RPMI7951 (cell line): ENCODE measurements at places on chromosomes 7 and 10. TPM values are rescaled to one million over a fixed set of nuclear protein-coding genes. Genes with fewer than 3 reads are reported as not detected.

SAMD8 gene
- 13.1 and 14.1 TPM in 2 replicates for total RNA-seq

DHTKD1 gene
- total RNA-seq = 25.1 and 40.3 TPM in 2 replicates

ACTL6B gene
- not detected in 2 replicates for total RNA-seq

EGR2 gene
- 2.3 and 5.9 TPM in 2 replicates for total RNA-seq

TMEM176B gene
- total RNA-seq = not detected in 2 replicates

NKX1-2 gene
- total RNA-seq = not detected in 2 replicates

RELN gene
- total RNA-seq = not detected in 2 replicates

C10orf62 gene
- total RNA-seq = 0.10 TPM in 1 of 2 replicates, not detected in the other

PAX4 gene
- not detected in 2 replicates for total RNA-seq

SNX10 gene
- total RNA-seq = 19.9 and 31.1 TPM in 2 replicates

GRCh38 chr10:51074238-51075028, at the start of gene PRKG1:
PRKG1 (plus strand) TSS chr10:51074487.
- peak; percentile 15 for DNase-seq

DNA sequence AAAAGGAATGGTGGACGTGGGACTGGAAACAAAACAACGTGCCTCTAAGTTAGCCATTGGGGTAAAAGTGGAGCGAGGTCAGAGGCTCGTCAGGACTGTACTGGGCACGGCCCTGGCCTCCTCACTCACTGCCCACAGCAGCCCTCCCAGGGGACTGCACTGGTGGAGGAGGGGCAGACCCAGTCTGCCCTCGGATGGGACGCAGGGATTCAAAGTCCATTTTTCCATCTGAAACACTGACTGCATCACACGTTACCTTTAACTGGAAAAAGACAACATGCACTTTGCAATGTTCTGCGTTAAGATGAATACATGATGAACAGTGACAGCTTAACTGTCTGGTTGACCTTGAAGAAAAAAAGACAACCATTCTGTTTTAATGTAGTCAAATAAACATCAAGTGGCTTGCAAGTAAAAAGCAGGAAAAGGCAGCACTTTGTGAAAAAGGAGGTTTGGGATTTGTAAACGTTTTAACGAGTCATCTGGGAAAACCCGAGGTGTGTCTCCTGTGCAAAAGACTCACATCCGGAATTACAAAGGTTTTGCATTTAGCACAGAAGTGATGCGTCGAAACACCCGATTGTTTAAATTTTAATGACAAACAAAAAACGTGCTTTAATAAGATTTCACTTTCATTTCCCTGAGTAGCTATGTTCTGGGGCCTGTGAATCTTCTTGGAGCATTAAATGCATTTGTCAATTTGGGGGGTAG, 18.8 kb downstream of the KLF6 start:
- DNase-seq = peak; percentile 32

GRCh38 chr10:59991117-59991516, 84.8 kb upstream of the CCDC6 start:
- DNase-seq = no peak

DNA sequence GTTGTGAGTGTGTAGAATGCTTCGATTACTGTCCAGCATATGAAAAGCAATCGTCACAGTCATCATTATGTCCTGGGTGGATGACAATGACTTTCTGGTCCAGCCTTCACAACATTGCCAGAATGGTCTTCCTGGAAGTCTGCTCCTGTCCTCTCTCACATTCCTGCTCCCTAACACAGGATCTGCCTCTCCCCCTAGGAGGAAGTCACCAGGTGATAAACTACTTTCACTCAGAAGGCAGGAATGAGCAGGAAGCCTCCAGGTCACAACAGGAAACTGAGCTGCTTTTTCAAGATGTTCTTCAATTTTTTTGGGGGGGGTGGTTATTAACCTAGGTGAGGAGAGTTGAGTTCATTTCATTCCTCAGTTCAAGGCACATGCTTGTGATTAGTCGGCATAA, 13.6 kb upstream of the GPNMB start:
- DNase-seq = no peak

GRCh38 chr7:94104301-94104700, 100.1 kb upstream of the BET1 start:
- no peak for DNase-seq

GRCh38 chr7:44213206-44213876, 12.6 kb downstream of the YKT6 start:
- no peak for DNase-seq

- no peak for DNase-seq
These were observed 31.9 kb upstream of the C10orf53 start for GRCh38 chr10:49647554-49647953.

- peak; percentile 81 for DNase-seq
These were observed 11.6 kb upstream of the AQP1 start for GRCh38 chr7:30900053-30900452.

DNA sequence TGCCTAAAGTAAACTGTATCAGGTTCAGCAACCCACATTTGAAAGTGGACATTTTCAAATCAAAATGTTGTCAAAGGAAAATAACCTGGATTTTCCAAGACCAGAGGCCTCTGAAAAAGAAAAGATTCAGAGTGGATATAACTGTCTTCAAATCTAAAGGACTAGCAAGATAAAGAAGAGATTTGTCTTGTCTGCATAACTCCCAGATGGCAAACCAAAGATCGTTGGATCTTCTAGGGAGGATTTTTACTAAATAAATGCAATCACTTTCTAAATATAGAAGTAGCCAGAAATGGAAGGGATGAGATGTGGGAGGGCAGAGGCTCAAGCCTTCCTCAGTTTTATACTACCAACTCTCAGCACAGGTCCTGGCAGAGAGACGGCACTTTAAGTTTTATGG, 39.0 kb downstream of the CABCOCO1 start:
- DNase-seq = no peak

GRCh38 chr10:121409466-121410104, 188.7 kb downstream of the FGFR2 start:
- no peak for DNase-seq

DNA sequence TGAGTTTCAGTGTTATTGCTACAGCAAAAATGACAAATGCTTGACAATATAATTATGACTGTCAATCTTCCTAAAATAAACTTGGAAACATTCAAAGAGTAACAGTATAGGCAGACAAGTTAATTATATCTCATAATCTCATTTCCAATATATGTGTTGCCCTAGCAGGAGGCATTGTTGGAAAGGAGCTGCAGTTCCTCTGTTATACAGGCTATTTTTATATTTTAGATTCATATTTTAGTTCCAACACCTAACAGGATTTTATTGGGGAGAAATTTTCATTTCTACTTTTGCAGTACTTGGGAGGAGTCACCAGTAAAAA, 19.3 kb downstream of the VOPP1 start:
- DNase-seq = no peak

- DNase-seq = no peak
These were observed 76.7 kb downstream of the CHN2 start for GRCh38 chr7:29271319-29271658.

- peak; percentile 98 for DNase-seq
These were observed 11.6 kb downstream of the GOLGA7B start for GRCh38 chr10:97861097-97861750.

DNA sequence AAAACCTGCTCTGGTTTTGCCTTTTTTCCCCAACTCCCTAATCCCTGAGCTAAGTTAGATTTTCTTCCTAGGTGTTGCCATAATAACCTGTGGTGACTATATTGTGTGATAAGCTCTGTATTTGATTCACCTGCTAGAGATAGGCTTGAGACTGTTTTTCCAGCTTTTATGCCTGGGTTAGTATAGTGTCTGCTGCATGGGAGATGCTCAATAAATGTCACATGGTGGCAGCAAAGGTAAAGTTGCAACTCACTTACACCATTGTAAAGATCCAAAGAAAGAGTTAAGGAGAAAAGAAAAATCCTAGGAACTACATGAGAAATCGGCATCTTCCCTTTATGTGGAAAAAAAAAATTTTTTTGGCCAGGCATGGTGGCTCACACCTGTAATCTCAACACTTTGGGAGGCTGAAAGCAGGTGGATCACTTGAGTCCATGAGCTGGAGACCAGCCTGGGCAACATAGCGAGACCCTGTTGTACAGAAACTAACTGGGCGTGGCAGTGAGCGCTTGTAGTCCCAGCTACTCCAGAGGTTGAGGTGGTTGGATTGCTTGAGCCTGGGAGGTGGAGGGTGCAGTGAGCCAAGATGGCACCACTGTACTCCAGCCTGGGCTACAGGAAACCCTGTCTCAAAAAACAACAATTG, 3.7 kb downstream of the CCNJ start:
- peak; percentile 15 for DNase-seq

DNA sequence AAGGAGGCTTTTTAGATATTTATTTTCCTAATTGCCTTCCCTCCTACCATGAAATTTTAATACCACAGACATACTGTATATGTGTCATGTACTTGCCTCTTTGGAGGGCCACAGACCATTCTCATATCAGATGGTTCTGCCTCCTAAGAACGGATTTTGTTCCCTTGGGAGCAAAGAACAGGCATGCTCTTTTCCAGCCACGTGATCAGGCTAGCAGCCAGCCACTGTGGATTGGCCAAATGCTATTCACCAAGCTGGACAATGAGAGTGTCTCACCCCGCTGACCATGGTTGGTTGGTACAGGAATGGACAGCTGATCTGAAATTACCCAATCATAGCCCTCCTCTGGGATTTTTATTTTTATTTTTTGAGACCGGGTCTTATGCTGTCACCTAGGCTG, 21.5 kb upstream of the CRHR2 start:
- DNase-seq = no peak

DNA sequence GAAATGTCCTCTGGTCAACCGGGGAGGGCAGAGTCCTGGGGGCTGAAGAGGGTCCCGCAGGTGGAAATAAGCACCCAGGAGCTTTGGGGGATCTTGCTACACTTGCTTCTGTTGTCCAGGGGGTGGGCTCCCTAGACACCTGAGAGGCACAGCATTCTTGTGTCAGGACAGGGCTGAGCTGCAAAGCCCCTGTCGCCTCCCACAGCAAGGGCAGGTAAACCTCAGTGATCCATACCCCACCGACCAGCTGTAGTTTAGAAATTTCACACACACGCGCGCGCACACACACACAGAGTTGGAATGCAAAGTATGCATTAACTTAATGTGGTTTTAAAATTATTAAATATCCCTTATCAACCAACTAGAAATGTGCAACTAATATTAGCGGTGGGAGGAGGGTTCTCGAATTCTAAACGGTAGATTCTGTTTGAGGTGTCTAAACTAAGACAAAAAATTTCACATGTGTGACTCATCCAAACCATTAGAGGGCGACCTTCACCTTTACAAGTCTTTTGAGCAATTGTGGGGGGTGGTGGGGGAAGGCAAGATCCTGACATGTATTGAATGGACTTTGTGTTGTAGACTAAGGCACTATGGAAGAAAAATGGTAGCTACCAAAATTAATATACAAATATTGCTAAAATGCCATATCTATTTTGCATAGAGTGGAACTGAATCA, 34.3 kb upstream of the PTF1A start:
- DNase-seq = peak; percentile 40

- DNase-seq = no peak
These were observed 557 bp upstream of the ZNF282 start for GRCh38 chr7:149194799-149195179.

DNA sequence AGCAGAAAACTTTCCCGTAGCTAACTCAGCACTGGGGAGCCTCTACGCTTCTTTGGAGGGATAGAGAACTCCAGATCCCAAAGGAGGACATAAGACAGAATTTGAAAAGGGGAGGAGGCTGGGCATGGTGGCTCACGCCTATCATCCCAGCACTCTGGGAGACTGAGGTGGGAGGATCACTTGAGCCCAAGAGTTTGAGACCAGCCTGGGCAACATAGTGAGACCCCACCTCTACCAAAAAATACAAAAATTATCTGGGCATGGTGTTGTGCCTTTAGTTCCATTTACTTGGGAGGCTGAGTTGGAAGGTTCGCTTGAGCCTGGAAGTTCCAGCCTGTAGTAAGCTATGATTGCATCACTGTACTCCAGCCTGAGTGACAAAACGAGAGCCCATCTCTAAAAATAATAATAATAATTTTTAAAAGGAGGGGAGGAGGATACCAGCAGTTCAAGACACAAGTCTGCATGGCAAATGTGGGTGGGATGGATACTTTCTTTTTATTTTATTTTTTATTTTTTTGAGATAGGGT, 165.9 kb upstream of the SH2B2 start:
- no peak for DNase-seq

- no peak for DNase-seq
These were observed 1292.0 kb downstream of the XPNPEP1 start for GRCh38 chr10:108631332-108631731.

- no peak for DNase-seq
These were observed 1.3 kb upstream of the SFRP5 start for GRCh38 chr10:97773096-97773495.

GRCh38 chr7:8260871-8261694, 884 bp downstream of the ICA1 start:
- peak; percentile 12 for DNase-seq

GRCh38 chr10:132385721-132386418, 11.1 kb upstream of the PWWP2B start:
- no peak for DNase-seq

- no peak for DNase-seq
These were observed 2.8 kb downstream of the HOXA2 start for GRCh38 chr7:27099453-27100370.

DNA sequence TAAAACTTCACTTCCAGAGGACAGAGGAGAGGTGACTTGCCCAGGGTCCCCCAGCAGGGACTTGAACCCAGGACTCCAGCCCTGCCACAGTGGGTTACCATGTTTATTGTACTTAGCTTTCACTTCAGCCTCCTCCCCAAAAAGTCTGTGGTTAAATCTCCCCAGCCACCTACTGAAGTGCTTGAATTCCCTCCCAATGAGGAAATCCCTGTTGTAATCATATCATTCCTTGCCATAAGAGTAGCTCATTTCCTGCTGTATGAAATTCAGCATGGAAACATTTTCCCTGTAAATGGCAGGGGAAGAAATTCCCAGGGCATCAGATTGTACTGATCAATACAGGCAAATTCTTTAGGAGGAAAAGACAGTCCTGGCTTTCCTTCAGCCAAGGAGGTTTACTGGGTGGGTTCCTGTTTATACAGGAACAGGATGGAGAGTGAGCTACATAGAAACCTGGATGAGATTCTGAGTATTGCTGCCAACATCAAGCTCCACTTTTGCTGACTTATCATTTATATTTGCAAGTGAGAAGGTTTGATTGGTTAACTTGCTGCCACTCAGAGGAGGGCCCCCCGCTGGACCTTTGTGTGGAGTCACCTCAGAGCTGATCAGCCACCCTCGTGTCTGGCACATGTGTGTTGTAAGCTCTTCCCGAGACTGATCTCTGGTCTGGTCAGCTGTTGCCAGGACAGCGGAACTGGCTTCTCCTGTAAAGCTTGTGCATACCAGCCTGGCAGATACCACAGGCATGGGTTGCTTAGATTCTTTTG, 16.4 kb upstream of the PDZD8 start:
- DNase-seq = peak; percentile 39
